T-helper 9 cell (primary cell): ENCODE measurements at places on chromosomes 6 and 20.

GRCh38 chr20:51862796-51863195, 60.5 kb upstream of the SALL4 start:
- no peak for DNase-seq

GRCh38 chr6:144797881-144798589, 512.9 kb downstream of the UTRN start:
- DNase-seq, result no peak

DNA sequence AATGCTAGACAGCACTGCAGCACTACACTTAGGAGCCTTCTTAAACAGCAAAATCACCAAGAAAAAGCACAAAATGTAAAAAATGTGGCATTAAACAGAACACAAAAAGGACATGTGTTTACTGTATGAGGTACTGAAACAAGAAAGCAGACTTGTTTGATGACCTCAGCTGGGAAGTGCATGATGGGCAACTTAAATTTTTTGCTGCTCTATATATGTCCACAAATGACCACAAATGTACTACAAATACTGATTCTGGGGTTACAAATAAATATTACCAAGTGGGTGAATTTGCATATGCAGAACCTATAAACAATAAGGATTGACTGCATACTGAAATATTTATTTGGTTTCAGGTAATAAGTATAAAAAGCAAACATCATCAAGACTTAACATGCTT, 13.1 kb downstream of the RAB23 start:
- DNase-seq, result no peak

DNA sequence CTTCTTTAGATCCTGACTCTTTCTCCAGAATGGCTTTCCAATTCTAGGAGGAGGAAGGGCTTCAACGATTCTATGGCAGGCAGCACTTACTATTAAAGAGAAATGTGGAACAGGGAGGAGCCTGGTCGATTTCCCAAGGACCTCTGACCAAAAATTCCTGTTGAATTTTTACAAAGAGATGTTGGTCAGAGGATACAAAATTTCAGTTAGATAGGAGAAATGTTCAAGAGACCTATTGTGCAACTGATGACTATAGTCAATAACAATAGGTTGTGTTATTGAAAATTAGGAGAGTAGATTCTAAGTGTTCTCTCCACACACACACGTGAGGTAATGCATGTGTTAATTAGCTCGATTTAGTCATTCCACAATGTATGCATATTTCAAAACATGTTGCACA, 130.1 kb upstream of the TNFAIP3 start:
- no peak for DNase-seq

DNA sequence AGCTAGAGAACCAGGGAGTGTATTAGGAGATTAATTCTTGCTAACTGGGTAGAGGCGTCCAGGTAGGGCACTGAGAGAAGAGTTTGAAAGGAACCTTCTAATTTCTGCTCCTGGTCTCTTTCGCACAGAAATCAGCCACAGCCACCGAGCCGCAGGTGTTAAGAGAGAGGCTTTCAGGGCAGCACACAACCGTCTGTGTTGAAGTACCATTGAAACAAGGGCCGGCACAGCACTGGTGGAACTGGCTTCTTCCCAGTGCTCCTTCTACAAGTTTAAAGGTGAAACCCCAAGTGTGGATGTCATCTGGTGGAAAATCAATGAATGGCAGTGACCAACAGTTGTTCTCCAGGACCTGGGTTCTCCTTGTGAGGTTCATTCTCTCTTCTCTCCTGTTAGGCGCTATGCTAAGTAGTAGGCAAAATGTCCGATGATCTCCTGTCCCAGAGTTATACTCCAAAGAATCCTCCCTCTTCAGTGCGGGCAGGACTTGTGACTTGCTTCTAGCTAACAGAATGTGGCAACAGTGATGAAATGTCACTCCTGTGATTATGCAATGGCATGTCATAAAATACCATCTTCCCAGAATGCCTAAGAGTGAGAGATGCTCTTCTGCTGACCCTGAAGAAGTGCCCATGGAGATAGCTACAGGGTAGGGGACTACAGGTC, 15.0 kb upstream of the RIN2 start:
- no peak for DNase-seq

DNA sequence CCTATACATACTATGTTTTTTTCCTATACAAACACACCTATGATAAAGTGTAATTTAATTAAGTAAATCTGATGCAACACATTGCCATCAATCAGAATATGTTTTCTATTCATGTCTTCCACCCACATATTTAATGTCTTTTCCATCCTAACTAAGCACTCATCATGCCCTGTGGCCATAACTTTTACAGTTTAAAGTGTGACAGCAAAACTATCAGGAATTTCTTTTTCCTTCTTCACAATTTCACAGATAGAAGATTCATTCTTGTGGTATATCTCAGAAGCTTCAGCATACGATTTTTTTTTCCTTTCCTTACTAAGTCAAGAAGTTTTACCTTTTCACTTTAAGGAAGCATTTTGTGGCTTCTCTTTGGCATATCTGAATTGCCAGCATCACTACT, 7.0 kb upstream of the BEND6 start:
- DNase-seq, result no peak

DNA sequence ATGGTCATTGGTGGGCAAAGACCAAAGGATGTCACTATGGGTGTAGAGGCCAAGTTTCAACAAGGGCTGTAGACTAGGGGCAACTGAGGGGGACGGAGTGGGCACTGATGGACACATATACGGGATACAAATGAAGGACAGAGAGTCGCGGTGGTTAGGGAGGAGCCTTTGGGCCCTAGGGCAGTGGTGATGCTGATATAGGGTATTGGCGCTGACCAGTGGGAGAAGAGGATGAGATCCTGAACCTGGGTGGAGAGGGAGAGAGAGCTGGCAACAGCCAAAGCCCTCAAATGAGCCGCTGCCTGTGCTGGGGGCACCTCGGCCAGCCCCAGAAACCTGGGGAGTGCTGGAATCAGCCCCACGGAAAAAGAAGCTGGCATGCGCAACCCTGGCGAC, 1.6 kb downstream of the CDH22 start:
- DNase-seq, result no peak

GRCh38 chr6:140931581-140931980, 1201.1 kb upstream of the GJE1 start:
- no peak for DNase-seq

DNA sequence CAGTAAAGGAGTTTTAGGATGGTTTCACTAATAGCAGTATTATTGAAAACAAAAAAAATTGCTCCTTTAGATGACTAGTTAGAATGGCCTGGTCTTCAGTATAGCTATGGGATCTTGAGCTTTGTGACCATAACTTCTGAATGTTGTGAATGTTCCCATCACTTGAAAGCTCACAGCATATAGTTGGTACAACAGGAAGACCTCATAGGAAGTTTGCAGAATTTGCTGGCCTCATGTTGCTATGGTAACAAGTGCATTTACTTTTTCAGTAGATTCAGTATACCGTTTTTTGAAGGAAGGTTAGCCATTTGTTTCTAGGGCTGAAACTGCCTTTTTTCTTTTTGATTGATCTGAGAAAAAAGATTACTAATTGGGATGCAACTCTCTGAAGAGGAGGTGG, 8.3 kb downstream of the PHF3 start:
- no peak for DNase-seq

- DNase-seq, result no peak
Observed at GRCh38 chr6:8934318-8934717, 499.0 kb upstream of the SLC35B3 start.

GRCh38 chr20:48743807-48744206, 84.0 kb downstream of the PREX1 start:
- no peak for DNase-seq

DNA sequence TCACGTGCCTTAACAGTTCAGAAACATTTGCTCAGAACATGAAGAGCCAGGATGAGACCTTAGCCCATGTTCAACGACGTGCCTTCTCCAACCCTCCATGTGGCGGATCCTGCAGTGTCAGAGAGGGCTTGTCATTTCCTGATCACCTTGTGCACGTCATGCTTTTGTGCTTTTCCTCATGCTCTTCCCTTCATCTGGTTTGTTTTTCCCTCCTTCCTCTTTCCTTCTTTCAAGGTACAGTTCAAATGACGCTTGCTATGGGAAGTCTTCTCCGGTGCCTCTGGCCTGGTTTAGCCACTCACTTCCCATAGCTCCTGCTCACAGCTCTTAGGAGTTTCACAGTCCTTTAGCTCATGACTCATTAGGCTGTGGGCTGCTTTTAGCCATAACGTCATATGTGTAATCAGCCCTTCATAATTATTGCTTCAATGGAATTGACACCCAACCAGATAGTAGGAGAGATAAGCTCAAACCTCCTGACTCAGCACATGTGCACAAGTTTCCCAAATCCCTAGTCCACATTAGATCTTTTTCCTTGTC, 102.7 kb upstream of the CNKSR3 start:
- no peak for DNase-seq

- DNase-seq, result no peak
Observed at GRCh38 chr6:82264321-82264720, 16.8 kb upstream of the IBTK start.

GRCh38 chr20:40687384-40688128, 1.5 kb downstream of the MAFB start:
- DNase-seq, result no peak

GRCh38 chr6:104607501-104607900, 252.2 kb downstream of the HACE1 start:
- no peak for DNase-seq

DNA sequence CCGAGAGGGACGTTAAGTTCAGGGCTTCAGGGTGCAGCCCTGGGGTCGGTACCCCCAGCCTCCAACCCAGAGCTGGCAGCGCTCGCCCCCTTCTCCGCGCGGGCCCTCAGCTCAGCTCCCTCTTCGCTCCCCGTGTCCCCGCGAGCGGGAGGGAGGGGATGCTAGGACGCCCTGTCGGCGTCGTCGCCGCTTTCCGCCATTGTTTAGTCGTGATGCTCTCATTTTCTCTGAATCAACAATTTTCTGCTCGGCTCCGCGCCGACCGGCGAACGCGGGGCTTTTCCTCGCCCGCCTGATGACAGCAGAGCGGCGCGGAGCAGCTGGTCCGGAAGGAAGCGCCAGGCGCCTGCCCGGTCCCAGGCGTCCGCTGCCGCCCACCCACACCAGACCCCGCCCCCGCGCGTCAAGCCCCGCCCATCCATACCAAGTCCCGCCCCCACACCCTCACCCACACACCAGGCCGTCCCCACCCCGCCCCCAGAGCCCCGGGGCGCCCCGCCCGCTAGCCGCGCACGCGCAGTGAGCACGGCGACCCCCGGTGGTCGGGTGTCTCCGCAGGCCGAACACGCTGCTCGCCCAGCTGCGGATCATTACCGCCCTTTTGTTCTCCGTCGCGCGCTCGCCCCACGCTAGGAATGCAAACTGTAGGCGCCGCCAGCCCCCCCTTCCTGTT, 50.1 kb upstream of the SLC32A1 start:
- peak; percentile 37 for DNase-seq

GRCh38 chr20:1982686-1983085, 11.2 kb downstream of the PDYN start:
- no peak for DNase-seq

DNA sequence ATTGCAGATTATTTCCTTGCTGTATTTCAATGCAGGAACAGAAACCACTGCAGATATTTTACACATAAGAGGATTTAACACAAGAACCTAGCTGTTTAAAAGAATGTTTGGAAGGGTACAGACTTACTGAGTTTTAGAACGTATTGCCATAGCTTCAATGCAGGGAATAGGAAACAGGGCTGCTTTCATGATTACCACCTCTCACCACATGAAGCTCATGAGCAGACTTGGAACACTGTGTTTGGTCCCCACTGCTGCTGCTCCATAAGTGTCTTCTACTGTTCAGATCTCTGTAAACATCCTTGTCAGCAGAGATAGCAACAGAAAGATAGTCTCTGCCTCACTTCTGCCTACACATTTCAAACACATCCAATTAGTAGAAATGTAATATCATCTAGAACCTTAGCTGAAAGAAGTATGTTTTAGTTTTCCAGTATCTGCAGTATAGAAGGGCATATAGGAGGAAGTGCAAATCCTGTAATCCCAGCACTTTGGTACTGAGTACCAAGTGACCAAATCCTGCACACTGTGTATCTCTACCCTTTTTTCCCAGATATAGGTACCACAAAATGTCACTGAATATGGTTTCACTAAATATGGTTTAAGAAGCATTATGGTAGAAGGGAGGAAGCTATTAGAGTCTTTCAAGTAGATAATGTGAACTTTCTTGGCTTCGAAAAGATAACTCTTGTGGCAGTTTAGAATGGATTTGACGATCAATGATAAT, 51.9 kb downstream of the STXBP5 start:
- DNase-seq, result no peak

DNA sequence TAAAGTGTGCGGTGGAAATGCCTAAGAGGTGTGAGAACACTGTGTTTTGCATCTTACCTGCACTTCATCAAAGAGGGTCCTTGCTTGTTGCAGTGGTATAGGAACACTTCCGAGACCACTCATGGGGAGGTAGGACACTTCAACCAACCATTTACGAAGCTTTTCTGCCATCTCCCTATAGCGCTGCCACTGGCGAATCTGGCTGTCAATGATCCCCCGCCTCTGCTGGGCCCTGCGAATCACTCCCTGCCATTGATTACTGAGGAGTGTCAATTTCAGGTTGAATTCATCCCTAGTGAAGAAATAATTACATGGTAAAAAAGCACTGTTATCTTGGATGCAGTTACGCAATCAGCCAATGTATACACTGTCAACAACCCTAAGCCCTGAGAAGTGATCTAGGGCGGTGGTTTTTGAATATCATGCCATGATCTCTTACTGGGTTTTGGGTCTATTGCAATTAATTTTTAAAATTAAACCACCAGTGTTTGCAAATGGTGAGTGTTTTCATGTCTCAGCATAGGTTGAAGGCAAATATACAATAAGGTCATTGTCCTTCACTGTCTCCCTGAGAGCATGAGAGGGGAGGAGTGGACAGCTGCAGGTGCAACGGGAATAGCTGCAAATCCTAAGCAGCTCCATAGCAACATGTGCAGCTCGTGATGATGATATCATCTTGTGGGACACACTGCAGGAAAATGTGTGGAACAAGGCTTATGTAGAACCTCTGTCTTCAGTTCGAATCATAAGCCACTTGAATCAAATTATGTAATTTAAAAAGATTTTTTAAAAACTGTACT, 400.6 kb downstream of the ESR1 start:
- no peak for DNase-seq

- DNase-seq, result no peak
Observed at GRCh38 chr6:30781743-30782424, 37.5 kb upstream of the IER3 start.

- DNase-seq, result no peak
Observed at GRCh38 chr6:71510057-71510713, 221.6 kb downstream of the OGFRL1 start.

DNA sequence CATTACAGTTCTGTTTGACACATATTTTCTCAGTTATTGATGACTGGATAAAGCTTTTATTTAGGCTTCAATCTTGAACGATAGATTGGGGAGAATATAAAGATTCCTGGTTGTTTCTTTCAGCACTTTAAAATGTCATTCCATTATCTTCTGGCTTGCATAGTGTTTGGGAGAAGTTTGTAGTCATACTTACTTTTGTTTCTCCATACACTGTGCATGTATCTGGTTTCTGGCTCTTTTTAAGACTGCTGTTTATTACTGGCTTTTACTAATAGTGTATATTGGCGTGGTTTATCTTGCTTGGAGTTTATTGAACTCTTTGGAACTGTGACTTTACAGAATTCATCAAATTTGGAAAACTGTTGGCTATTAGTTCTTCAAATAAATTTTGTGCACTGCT, 49.2 kb downstream of the RGS17 start:
- DNase-seq, result no peak
